ENCODE measurements at places on chromosomes 5 and 9.
A peak's percentile ranks its signal among the peaks of the same experiment; 100 is the strongest.

GRCh38 chr5:14840624-14841023 is 31.0 kb downstream of the ANKH start:
- DNase-seq, result no peak

- no peak for DNase-seq
Measured at GRCh38 chr9:3397766-3398165, 128.0 kb downstream of the RFX3 start.

DNA sequence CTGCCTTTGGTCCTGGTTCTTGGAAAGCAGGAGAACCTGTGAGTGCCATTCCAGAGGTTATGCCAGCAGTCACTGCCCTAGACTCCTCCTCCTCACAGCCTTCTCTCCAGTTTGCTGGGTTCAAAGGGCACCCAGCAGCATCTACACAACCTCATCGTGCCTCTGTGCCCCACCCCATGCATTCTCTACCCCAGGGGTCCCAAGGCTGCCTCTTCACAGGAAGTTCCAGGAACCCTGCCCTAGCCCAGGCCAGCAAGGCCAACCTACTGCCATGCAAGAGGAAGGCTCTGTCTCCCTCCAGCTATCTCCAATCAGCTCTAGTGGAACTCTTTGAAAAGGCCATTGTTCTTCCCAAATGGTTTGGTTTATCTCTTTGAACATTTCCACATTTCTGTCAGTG is 21.2 kb downstream of the ENC1 start:
- DNase-seq, result no peak

- DNase-seq, result peak; percentile 64
Measured at GRCh38 chr5:179558932-179559283, 8.6 kb downstream of the RUFY1 start.

DNA sequence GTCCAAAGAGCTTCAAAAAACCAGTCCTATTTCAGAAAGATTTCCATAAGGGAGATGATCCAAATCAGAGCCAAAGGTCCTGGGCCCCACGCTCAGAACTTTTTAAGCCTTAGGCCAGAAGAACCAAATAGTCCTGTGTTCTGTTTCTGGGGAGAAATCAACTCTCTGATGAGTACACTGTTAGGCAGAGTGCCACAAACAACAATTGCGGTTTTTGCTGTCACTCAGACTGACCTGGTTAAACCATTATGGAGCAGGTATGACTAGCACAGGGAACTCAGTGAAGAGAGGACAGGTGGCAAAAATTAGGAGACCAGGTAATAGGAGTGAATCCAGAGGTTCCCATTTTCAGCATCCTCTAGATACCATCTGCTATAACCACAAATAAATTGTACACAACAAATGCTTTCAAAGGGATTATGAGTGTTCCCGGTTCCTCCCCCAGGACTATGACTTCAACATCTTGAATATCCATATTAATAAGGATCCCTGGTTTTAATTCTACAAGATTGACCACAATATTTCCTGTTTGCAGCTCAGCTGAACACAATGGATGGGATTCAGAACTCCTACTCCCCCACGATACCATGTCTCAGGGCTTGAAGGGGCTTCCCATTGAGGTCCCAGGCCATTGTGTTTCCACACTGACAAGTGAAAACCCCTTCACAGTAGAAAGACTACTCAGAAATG is 52.1 kb upstream of the FREM1 start:
- no peak for DNase-seq

GRCh38 chr5:143665866-143666265 is 146.1 kb upstream of the HMHB1 start:
- DNase-seq, result no peak

DNA sequence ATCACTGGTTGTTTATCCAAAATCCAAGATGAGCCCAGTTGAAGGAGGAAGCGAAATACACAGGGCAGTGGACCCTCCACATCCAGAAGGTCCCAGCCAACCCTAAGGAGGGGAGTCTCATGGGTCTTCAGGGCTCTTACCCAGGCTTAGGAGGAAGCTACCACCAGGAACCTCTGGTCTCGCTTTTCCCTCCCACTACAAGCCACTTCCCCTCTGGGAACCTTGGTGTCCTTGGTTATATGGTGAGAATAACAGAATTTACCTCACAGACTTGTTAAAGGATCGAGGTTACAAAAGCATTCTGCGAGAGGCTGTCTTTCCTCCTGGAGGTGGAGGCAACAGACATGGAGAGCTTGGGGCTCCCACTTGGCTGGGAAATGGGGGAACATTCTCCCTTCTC is 3.4 kb downstream of the HIGD2A start:
- no peak for DNase-seq

- DNase-seq, result no peak
Measured at GRCh38 chr5:80208381-80208780, 47.5 kb downstream of the SERINC5 start.

GRCh38 chr9:7293091-7293490 is 506.5 kb downstream of the DMAC1 start:
- no peak for DNase-seq

DNA sequence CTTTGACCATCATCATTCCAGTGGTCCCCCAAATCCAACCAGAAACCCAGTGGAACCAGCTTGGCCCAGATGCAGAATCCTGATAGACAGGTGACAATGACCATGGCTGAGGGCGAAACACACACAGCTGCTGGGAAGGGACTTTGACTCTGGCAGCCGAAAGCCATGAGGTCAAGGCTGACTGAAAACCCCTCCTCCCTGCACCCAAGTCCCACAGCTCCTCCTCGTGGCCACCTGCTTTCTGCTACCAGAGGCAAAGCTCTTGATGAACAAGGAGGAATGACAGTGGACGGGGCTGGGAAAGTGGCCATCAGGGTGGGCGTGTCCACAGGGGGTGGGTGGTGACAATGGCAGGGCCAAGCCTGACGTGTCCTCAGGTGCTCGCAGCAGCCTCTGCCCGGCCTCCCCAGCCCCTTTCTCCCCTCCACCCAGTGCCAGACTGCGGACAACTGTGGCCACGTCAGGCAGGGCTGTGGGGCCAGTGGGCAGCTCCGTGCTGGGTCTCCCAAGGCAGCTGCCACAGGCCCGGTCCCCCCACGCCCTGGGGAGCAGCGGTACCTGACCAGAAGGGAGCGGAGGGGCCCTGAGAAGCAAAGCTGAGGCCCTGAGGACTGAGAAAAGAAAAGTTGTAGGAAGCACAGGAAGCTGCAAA is 30.8 kb upstream of the SARDH start:
- no peak for DNase-seq

DNA sequence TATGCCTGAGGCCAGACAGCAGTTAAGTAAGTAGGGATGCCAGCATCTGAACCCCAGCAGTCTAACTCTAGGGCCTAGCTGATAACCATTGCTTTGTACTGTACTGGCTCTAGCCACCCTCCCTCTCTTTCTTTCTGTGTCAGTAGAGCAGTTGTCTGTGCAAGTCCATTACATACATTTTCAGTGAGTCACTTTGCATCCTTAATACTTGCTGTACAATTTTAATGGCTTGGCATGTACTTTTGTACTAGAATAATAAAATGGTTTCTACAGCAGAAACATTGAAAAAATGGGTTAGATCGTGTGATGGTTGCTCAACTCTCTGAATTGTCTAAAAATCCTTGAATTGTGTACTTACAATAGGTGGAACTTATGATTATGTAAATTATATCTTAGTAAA is 1.5 kb upstream of the TTC39B start:
- no peak for DNase-seq

Measured in left colon (tissue), 2 donors.